PC-3 (cell line): ENCODE measurements at places on chromosomes 2 and 18.
A peak's percentile ranks its signal among the peaks of the same experiment; 100 is the strongest.

GRCh38 chr2:148594216-148594615 lies 50.3 kb upstream of the EPC2 start:
- no peak for DNase-seq

GRCh38 chr2:133953524-133953923 lies 300.3 kb upstream of the MGAT5 start:
- DNase-seq: no peak

- no peak for DNase-seq
These were observed 361.6 kb upstream of the VRK2 start for GRCh38 chr2:57685032-57685431.

GRCh38 chr2:191836853-191837769 lies 9.8 kb downstream of the CAVIN2 start:
- DNase-seq: no peak

- DNase-seq: no peak
These were observed 40.1 kb downstream of the NDUFAF7 start for GRCh38 chr2:37271376-37272067.

- no peak for DNase-seq
These were observed 29.7 kb downstream of the MEP1B start for GRCh38 chr18:32219431-32220018.

DNA sequence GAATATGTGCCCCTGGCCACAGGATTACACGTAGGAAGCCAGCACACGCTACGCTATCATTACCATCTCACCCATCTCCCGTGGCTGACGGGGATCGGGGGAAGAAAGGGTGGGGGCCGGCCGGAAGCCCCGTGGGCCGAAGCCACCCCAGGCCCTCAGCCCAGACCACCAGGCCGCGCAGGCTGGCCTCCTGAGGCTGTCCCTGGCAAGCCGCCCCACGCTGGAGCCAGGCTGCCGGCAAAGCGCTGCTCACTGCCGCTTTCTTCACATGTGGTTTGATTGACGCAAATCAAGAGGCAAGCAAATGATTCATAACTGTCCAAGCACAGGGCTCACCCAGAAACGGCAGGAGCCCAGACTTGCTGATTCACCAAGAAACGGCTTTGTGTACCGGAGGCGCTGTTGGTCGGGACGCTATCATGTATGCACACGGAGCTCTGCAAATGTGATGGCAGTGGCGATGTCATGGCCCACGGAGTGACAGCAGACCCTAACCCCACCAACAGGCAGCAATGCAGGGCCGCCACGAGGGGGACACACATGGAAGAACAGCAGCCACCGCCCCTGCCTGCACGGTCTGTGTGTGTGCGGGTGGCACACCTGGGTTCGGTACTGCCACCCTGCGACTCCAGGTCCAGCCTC lies 125.7 kb downstream of the HDAC4 start:
- DNase-seq: peak; percentile 87

GRCh38 chr2:241356871-241357260 lies 781 bp downstream of the FARP2 start:
- no peak for DNase-seq

GRCh38 chr2:100887039-100887578 lies 67.2 kb downstream of the NPAS2 start:
- DNase-seq: no peak

DNA sequence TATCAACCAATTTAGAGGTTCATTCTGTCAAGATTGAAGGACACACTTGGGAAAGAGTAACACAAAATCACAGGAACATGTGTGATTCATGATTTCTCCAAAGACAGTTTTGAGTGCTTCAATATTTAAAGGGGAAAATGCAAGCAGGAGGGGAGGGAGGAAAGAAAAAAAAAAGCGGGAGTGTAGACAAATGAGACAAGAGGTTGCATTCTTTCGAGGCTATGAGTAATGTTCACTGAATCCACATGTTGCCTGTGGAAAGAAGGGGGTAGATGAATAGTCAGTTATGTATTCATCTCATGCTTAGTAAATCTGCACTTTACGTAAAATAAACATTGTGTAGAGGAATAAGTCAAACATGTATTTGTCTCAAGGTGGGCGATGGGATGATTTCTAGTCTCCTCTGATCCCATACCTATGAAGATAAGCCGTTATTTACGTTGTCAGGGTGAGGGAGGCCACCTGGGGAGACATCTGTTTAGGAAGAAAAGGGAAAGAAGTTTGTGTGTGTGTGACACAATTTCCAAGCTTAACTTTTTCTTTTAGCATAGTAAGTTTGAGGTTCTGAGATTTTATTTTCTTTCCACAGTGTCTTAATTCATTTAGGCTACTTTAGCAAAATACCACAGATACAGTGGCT lies 211.0 kb upstream of the ZC3H15 start:
- DNase-seq: peak; percentile 61

DNA sequence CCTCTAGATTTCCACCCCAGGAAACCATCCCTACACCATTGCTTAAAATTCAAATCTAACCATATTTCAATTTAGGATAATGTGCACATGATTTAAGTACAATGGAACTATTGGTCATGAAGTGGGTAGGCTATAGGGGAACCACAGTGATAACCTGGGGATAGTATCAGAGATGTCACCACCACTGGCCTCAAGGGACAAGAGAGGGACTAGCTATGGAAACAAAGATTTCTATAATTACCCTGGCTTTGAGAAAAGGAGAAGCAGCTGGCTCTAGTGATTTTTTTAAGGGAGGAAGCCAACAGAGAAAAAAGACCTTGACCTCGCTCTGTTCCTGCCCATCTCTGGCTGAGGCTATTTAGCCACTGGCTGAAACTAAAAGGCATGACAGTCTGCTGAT lies 132.0 kb downstream of the MEP1B start:
- DNase-seq: no peak

- DNase-seq: no peak
These were observed 38.5 kb upstream of the ATG16L1 start for GRCh38 chr2:233213011-233213410.

DNA sequence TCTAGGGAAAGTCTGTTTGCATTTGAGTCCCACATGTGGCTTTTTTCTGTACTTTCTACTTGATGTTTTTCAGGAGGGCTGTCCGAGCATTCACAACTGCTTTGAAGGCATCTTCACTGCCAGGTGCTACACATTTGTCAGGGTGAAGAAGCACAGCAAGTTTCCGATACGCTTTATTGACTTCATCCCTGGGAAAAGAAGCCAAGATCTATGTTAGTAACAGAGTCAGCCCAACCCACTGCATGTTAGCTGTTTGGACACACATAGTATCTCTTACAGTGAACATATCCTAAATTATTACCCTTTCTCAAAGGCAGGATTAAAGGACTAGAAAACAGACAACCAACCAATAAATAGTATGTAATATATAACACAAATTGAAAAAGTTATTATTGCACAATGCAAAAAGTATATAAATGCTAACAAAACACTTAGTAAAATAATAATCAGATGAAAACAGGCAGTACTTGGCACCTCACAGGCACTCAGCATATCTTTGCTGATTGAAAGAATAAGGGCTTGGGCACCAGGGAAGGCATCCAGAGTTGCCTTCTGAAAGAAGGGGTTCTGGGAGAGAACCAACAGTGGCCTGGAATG lies 24.1 kb downstream of the DNAJC27 start:
- DNase-seq: no peak

GRCh38 chr2:43407935-43408334 lies 181.5 kb upstream of the ZFP36L2 start:
- DNase-seq: no peak

DNA sequence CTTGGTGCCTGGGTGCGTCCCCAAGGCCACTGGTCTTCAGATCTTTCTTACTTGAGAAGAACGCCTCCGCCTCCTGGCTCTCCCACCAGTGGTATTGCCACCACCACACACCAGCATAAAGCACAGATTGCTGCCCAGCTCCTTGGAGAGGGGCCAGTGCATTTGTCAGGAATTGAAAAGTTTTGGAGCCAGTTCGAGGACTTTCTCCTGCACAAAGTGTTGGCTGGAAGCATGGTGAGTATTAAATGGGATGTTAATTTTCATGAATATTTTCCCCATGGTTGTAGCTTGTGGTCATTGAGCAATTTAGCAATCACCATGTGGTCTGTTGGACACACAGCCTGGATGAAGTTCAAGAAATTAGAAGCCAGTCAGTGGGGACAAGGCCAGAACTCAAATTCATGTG lies 684.6 kb upstream of the FANCL start:
- DNase-seq: no peak

DNA sequence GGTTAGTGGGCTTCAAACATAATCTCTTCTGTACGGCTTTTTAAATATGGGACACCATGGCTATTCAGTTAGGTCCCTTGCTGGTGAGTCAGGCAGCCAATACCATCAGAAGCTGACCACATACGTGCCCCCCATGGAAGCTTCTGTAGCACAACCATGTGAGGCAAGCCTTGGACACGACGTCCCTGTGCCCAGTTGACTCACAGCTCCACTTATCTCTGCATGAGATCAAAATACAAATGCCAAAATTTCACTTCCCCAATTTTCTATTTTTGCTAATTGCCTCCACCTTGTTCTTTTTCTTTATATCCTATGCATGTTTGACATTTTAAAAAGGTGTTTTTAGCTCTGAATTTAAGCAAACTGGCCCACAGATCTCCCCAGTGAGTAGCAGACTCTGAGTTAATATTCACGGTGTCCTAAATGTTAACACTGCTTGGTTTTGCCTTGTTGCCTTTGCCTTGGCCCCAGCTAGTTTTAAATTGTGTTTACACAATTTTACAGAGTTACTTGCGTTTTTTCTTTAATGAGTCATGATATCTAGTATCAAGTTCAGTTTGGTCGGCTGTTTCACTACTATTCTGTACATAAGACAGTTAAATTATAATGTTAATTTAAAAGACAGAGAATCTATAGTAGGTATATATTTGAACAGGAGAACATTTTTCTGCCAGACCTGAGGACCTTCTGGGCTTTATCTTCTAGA lies 77.5 kb downstream of the CDCA7 start:
- DNase-seq: peak; percentile 78

GRCh38 chr2:197309691-197310231 lies 819 bp downstream of the ANKRD44 start:
- no peak for DNase-seq
